HAP-1 (cell line): ENCODE measurements at places on chromosomes 13 and 19.

DNA sequence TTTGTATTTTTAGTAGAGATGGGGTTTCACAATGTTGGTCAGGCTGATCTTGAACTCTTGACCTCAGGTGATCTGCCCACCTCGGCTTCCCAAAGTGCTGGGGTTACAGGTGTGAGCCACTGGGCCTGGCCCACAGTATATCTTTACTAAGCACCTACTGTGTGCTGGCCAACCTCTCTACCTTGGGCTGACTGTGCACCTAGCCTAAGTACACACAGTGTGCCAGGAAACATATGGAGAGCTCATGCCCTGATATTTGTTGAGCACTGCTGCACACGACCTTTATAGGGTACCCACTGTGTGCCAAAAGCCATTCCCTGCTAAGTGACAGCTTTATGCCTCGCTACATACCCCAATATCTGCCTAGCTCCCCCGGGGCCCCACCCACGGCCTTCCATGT lies 6.3 kb upstream of the ARHGAP45 start:
- no peak for DNase-seq

GRCh38 chr13:90787007-90787406 lies 560.5 kb upstream of the MIR17HG start:
- no peak for DNase-seq

DNA sequence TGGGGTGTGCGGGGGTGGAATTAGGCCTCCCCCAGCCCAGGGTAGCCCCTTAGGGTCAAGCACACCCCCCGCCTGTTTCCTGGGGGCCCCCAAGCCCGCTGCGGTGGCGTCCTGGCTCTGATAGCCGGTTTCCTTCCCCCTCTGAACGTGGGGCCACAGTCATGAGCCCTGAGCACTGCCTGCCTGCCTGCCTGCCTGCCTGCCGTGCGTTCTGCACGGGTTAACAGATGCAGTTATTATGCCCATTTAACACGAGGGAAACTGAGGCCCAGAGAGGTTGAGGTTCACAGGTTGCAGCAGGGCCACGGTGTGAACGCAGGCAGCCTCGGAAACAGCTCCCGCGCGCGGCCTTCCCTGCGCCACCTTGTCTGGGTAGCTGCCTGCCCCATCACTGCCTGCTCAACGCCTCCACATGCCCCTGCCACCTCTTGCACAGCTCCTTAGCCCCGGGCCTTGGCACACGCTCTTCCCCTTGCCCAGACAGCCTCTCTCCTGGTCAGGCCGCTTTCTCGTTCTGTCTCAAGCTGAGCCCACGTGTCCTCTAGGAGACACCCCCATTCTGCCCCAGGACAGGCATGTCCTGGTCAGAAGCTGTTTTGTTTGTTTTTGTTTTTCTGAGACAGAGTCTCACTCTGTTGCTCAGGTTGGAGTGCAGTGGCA lies 1.2 kb upstream of the GAMT start:
- DNase-seq, result no peak

DNA sequence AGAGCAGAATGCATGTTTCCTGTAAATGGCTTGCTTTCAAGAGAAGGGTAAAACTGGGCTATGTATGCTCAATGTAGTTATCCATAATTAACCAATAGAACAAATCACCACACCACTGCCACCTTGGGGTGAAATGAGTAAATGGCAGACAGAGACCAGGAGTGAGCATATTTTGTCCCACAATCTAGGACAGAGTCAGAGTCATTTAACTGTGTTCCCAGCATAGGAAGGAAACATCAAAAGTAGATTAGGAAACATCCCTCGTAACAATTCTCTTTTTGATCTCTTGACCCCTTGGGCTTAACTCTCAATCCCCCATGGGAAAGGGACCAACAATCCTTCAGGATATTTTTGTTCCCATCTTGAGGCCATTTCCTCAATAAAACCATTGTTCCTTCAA lies 224.8 kb downstream of the NHLRC3 start:
- DNase-seq, result peak; percentile 75

GRCh38 chr19:9936326-9937000 lies at the start of gene OLFM2:
OLFM2 (minus strand) TSS chr19:9936515; CDS start chr19:9936366, 149 bp downstream.
- DNase-seq, result peak; percentile 37

GRCh38 chr13:94656176-94656575 lies 54.5 kb downstream of the GPR180 start:
- DNase-seq, result no peak

- no peak for DNase-seq
Measured at GRCh38 chr19:21432590-21432989, 35.7 kb downstream of the ZNF493 start.

- DNase-seq, result peak; percentile 62
Measured at GRCh38 chr19:47305309-47305751, 4.3 kb upstream of the C5AR1 start.

GRCh38 chr19:15431396-15432017 lies 12.7 kb upstream of the AKAP8L start:
- DNase-seq, result no peak

GRCh38 chr19:39390451-39390750 lies 505 bp downstream of the PAF1 start:
- DNase-seq, result no peak

- no peak for DNase-seq
Measured at GRCh38 chr19:46192992-46193650, 36.4 kb upstream of the IGFL1 start.

DNA sequence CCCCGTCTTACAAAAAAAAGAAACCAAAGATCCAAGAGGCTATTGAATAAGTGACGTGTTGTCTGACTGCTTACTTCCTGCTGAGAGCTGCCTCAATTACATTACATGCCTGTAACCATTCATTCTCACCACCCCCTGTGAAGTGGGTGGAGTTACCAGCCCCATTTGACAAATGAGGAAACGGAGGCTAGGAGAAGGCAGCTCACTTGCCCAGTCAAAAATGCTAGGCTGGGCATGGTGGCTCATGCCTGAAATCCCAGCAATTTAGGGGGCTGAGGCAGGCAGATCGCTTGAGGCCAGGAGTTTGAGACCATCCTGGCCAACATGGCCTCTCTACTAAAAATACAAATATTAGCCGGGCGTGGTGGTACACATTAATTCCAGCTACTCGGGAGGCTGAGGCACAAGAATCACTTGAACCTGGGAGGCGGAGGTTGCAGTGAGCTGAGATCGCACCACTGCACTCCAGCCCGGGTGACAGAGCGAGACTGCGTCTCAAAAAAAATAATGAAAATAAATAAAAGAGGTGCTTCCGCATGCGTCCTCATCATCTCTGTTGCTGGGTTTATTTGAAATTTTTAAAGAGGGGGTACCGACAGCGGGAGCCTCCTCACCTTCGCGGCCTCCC lies 499 bp downstream of the LSM7 start:
- DNase-seq, result peak; percentile 76

DNA sequence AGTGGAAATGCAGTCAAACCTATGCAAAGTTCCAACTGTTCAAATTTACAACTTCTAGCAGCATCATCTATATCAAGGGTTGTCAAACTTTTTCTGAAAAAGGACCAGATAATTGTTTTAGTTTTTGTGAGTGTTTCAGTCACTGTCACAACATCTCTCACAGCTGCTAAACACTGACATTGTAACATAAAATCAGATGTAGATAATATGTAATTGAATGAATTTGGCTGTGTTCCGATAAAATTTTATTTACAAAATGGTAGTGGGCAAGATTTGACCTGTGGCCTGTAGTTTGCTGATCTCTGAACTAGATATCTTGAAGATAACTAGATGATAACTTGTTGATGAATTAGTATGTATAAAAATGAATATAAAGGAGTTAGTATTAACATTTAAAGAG lies 1679.1 kb upstream of the PCDH20 start:
- DNase-seq, result no peak

DNA sequence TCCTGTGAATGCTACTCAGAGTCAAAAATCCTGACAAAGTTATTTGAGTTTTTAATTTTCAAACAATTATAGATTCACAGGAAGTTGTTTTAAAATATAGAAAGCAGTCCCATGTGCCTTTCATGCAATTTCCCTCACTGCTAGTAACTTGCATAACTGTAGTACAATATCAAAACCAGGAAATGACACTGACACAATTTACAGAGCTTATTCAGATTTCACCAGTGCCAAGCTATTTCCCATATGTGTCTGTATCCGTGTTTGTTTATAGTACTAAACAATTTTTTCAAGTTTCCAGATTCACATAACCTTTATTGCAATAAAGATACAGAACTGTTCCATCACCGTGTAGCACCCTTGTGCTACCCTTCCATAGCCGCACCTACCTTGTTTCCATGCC lies 934.6 kb downstream of the PCDH17 start:
- DNase-seq, result no peak

DNA sequence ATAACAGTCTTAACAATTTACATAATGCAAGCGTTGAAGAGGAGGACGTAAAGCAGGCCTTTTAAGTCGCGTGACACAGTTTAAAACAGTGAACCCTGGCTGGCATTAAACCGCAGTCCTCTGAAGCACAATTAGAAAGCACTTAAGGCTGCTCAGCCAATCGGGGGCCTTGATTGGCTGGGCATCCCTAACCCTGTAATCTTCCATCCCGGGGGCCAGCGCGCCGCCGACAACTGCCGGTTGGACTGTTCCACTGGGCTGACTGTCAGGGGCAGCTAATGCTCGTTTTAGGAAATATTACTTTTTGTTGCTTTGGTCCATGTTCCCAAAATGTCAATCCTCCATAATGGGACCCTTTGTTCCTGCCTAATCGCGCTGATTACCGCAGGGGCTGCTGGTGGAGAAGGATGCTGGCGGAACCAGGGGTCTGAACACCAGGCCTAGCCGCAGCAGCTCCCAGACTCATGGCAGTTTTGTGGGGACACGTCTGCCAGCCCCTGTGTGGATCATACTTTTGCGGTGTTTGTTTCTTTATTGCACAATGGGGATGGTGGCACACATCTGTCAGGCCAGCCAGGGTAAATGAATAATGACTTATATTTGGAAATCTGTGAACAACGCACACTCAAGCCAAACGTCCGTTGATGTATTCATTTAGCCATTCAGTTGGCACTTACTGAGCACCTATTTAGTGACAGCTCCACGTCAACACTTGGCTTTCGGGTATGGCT lies 127.1 kb upstream of the SPACA7 start:
- DNase-seq, result no peak

DNA sequence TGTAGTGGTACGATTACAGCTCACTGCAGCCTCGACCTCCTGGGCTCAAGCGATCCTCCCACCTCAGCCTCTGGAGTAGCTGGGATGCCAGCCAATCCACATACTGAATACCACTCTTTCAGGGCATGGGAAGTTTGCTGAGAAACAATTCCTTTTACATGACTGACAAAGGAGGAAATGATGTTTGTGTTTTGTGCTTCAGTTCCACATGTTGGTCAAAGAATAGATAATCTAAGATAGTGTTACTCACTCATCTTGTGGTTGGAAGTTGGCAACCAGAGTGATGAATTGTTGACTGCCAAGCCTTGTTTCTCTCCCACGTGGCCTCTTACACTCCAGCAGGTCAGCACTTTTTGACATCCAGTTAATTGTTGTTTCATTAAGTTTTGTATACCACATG lies 7.6 kb downstream of the MBD3L2B start:
- no peak for DNase-seq

- DNase-seq, result no peak
Measured at GRCh38 chr13:94537740-94538630, 58.0 kb downstream of the TGDS start.

- DNase-seq, result no peak
Measured at GRCh38 chr19:2149980-2150793, 1.2 kb downstream of the AP3D1 start.

GRCh38 chr13:111915104-111915551 lies 151.8 kb upstream of the SOX1 start:
- no peak for DNase-seq
